ENCODE measurements at places on chromosomes 5 and 9. TPM values are rescaled to one million over a fixed set of nuclear protein-coding genes. Genes with fewer than 3 reads are reported as not detected.

The TAS2R1 gene
- not detected for total RNA-seq

The TLX3 gene
- not detected for total RNA-seq

The B4GALT1 gene
- 36.7 TPM for total RNA-seq

The PAEP gene
- total RNA-seq: not detected

The ZNF483 gene
- total RNA-seq: 0.69 TPM

The TLE1 gene
- total RNA-seq: 41.6 TPM

The TOR2A gene
- total RNA-seq: 19.6 TPM

The PPIC gene
- 37.0 TPM for total RNA-seq
